Breast epithelium (tissue), 4 donors: ENCODE measurements at places on chromosomes 5 and 9.

GRCh38 chr9:16445141-16445920, 425.1 kb downstream of the BNC2 start:
- DNase-seq, result no peak

DNA sequence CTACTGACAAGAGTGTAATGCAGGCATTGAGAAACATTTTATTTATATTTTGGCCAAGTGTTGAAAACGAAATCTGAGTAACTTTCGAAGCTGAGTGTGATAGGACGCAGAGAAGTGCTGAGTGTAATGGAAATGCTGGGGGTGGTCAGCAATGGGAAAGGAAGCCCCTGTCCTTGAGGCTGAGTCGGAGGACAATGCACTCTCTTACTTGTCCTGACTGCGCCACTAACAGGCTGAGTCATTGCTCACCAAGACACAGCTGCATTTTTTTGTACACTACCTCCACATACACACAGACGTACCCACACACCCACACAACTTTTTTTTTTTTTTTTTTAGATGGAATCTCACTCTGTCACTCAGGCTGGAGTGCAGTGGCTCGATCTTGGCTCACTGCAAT, 637.7 kb downstream of the SLCO4C1 start:
- DNase-seq, result no peak

DNA sequence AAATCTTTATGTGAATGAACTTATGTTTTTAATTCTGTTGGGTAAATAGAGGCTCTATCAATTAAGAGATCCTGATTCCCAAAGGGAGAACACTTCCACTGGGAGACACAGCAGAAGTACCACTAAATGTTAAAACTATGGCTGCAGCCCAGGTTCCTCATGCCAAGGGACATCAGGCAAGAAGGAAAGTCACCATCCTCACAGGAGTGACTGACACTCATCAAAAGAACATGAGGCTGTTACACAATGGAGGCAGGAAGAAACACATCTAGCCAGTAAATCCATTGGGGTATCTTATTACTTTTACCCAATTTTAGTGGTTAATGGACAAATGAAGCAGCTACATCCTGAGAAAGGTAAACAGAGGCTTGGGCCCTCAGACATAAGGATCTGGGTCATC, 94.4 kb downstream of the MAPKAP1 start:
- no peak for DNase-seq

- no peak for DNase-seq
Measured at GRCh38 chr9:28037968-28038367, 464.7 kb upstream of the C9orf72 start.

- DNase-seq, result no peak
Measured at GRCh38 chr5:80747922-80748321, 93.1 kb upstream of the DHFR start.

- no peak for DNase-seq
Measured at GRCh38 chr5:65478336-65478735, 3.4 kb downstream of the ADAMTS6 start.

DNA sequence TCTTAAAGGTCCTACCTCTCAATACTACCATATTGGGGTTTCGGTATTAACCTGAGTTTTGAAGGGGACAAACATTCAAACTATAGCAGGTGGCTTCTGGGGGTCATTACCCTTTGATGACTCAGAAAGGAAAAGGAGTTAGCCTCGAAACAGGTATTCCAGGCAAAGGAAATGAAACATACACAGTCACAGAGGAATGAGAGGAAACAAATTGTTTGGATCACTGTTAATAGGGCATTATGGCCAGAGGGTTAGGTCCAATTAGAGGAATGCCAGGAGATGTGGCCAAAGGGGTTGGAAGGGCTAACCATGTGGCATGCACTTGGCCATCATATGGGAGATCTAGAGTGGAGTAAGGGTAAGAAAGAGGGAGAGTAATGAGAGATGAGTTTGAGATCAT, 23.9 kb upstream of the NIM1K start:
- DNase-seq, result no peak

GRCh38 chr9:87527211-87527916, 29.7 kb downstream of the DAPK1 start:
- no peak for DNase-seq

- no peak for DNase-seq
Measured at GRCh38 chr5:128539038-128539429, 989 bp upstream of the FBN2 start.

DNA sequence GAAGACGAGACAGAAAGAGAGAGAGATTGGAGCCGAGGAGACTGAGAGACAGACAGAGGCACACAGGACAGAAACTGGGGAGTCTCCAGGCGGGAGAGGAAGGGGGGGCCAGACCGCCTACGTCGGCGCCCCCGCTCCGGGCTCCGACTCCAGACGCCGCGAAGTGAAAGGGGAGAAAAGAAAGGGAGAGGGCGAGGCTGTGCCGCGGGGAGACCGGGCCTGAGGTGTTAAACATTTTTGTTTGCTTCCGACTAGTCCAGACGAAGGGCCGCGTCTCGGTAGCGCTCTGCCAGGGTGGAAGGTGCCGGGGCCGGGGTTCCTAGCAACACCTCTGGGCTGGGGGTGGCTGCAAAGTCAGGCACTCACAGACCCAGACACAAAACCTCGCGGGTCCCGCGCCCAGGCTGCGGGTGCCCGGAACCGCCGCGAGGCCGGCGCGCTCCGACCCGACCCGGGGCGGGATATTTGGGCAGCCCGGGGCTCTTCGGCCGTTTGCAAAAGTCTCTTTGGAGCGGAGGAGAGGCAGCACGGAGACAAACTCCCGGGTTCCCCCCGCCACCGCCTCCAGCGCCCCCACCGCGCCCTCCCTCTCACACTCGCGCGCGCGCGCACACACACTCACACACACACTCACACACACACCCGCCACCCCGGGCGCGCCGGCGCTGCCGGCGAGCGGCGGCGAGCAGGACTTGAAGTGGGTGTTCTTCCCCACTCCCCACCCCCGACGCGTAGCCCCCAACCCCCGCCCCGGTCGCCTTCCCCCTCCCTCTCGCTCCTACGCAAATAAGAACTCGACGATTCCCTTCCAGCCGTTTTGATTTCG, 626 bp upstream of the FST start:
- DNase-seq, result no peak

DNA sequence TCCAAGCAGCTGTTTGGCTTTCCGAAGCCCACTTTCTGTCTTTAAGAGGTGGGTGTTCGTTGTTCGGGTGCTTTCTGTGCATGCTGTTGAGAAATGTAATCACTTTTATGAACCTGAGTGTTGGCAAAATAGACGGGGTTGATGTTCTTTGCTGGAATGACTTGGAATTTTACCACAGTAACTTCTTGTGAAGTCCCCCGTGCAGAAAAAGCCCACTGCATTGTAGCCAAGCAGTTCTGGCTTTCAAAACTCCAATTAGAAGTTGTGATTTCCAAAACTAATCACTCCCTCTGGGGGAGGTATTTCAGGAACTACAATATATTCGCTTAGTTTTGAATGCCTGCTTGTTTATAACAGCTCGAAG, 111.1 kb downstream of the PAM start:
- DNase-seq, result no peak

DNA sequence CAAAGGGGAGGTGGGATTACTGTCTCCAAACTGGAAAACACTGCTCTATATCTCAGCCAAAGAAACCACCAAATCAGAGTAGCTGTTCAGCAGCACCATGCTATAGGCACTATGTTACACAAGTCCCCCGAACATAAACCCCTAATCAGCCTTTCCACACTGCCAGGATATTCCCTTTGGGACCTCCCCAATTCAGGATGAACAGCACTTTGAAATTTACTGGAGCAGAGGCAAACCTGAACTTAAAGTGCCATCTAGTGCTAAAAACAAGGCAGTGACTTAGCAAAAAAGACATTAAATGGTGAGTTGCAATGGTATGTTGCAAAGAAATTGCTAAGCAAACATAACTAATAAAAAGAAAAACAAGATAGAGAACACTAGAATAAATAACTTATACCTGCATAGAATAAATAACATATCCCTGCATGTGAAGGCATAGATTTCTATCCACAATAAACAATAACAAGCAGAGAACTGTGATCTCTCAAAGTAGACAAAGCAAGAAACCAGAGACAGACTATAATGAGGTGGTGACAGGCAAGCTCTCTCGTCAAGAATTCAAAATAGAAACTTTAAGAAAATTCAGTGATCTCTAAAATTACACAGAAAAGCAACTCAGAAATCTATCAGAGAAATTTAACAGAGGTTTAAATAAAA, 584.4 kb upstream of the ACO1 start:
- no peak for DNase-seq

DNA sequence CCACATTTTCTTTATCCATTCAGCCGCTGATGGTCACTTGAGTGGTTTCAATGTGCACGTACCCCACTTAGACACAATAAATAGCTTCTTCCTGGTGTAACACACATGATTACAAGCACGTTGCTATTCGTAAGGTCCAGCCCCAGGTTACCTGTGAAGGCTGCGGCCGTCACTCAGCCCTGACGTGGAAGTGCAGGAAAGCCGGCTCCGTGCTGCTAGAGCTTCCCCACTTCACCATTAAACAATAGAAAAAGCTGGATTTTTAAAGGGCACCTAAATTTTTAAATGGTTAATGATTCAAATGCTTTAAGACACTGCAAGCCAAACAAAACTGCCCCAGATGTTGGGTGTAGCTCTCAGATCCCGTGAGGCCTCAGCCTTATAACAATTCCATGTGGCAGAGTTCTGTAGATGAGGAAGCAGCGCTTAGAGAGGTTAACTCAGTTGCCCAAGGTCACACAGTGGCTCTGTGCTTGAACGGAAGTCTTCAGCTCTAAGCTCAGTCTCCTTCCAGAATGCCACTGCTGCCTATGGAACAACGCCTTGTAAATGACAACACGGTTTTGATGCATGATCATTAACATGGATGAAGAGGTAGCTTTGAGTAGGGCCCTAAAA, 125.7 kb downstream of the COL23A1 start:
- no peak for DNase-seq

GRCh38 chr5:6360323-6361072, 17.8 kb downstream of the MED10 start:
- no peak for DNase-seq

DNA sequence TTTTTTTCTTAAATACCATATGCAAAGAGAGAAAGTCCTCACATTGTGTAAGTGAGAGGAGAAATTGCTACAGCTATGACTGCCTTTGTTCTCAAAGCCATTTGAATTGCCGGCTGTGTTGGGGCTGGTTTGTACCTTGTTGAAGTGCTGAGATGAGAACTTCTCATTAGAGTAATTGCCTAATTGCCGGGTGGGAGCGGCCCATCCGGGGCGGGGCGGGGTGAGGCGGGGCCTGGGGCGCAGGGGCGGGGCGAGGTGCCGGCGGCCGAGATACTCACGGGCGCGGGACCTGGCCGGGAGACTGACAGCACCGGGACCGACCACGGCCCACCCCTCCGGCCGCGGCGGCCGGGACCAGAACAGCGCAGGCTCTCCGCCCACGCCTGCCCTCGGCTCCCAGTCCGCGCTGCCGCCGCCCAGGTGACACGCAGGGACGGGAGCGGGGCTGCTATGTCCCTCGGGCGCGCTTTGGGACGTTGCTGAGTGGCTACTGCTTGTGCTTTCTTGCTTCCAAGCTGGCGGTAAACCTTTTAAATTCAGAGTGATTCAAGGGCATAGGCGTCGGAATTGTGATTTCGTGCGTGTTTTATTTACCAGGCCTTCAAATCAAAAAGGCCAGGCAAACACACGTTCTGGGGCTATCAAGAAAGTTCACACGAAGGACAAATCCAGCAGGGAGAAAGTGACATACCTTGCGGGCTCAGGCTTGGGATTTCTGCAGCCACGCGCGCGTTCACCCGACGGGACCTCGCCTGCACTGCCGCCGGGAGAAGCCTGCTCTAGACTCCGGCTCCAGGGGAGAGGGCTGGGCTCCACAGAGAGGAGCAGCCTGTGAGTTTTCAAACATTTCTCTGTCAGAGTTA, 269.1 kb downstream of the FANCC start:
- no peak for DNase-seq

DNA sequence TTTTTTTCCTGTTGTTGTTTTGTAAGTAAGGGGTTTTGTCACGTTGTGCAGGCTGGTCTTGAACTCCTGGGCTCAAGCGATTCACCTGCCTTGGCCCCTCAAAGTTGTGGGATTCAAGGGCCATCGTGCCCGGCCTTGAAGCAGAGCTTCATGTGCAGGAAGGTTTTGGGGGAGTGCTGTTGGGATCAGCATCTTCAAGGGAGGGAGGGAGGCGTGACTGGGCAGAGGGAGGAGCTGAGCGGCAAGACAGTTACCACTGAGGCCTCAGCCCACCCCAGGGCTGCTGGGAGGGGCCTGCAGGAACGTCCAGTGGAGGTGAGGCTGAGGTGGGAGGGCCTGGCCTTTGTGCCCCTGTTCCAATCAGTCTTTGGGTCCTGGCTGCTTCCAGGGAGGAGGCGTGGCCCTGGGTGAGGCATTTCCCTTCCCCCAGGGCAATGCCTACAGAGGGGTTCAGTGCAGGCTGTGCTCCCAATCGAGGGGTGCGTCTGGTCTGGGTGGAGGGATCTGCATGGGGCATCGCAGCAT, 21.4 kb downstream of the OR2V1 start:
- no peak for DNase-seq

GRCh38 chr5:142805339-142805738, 35.2 kb downstream of the ARHGAP26 start:
- no peak for DNase-seq

GRCh38 chr9:131818089-131818488, 78.2 kb upstream of the RAPGEF1 start:
- DNase-seq, result no peak
